ENCODE measurements at places on chromosomes 12 and 14.

DNA sequence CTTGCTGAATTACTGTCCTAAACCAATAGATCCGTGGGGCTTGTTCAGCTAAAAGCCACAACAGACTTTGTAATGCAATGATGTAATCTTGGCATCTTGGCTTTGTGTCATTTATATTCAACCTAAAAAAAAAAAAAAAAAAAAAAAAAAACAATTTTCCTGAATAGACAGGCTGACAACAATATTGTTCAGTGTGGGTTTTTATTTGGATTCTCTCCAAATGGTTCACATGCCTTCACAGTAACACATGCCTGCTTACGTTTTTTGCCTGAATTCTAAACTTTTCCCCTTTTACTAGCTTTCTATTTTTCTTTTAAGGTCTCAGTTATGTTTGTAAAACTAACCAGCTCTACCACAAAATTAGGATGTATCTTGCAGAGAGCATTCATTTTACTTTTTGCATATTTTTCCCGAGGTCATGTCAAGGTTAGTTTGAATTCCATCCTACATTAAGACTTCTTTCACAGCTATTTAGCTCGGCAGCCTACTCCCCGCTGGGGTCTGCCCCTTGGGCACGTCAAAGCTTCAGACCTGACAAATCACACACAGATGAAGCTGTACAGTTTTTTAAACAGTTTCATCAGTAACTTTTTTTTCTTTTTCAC is 213.7 kb upstream of the NPAS3 start:
- no peak for DNase-seq

DNA sequence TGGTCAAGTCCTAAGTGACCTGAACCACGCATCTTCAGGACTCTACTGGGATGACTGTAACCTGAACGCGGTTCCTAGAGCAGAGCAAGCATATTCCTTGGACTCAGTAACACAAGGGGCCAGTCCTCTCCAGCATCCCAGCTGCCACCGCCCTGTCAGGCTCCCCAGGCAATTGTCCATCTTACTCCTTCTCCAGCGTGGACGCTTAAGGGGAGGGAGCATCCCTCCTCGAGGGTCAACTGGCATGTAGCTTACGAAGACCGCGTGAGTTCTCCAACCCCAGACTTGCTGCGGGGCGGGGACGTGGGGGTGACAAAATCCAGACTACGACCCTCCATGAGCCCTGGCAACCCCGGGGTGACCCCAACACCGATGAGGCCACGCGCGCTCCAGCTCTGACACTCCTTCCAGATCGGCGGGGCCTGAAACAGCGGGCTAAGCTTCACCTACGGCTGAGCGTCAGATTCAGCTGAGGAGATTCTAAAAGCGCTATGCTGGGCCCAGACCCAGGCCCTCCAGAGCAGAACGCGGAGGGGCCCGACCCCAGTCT is 846 bp upstream of the MTHFD1 start:
- peak; percentile 89 for DNase-seq

DNA sequence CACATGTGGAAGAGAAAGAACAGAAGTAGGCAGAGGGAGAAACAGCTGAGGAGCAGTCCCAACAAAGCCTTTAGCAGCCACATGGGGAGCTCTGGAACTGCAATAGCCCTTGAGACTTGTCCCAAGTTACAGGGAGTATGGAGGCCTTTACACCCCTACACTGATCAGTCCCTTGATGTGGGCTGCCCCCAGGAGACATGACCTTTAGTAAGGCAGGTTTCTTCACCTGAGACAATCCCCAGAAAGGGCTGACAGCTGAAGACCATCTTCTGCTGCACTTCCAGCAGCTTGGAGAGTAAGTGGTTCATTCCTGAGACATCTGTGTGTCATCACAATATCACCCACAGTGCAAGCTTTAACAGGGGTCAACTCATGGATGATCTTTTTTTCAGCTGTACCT is 8.6 kb upstream of the SNAPC1 start:
- DNase-seq, result no peak

DNA sequence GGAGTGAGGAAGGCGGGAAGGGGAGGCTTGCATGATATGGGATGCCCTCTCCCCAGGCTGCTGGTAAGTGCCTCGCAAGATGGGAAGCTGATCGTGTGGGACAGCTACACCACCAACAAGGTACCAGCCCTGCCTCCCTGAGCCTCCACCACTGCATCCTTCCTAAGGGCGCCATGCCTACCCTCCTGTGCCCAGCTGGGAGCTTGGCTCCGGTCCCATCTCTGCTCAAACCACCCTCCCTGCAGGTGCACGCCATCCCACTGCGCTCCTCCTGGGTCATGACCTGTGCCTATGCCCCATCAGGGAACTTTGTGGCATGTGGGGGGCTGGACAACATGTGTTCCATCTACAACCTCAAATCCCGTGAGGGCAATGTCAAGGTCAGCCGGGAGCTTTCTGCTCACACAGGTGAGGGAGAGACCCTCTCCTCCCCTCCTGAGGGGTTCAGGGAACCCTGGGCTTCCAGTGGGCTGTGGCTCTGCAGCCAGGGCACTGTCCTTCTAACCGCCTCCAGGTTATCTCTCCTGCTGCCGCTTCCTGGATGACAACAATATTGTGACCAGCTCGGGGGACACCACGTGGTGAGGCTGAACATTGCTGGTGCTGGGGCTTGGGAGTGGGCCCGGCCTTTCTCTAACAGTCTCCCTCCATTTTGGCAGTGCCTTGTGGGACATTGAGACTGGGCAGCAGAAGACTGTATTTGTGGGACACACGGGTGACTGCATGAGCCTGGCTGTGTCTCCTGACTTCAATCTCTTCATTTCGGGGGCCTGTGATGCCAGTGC is 2.6 kb downstream of the GNB3 start:
- no peak for DNase-seq

- DNase-seq, result no peak
Observed at GRCh38 chr14:53328841-53329240, 175.7 kb upstream of the DDHD1 start.

GRCh38 chr12:2722806-2723205 is 72.0 kb upstream of the FKBP4 start:
- DNase-seq, result no peak

DNA sequence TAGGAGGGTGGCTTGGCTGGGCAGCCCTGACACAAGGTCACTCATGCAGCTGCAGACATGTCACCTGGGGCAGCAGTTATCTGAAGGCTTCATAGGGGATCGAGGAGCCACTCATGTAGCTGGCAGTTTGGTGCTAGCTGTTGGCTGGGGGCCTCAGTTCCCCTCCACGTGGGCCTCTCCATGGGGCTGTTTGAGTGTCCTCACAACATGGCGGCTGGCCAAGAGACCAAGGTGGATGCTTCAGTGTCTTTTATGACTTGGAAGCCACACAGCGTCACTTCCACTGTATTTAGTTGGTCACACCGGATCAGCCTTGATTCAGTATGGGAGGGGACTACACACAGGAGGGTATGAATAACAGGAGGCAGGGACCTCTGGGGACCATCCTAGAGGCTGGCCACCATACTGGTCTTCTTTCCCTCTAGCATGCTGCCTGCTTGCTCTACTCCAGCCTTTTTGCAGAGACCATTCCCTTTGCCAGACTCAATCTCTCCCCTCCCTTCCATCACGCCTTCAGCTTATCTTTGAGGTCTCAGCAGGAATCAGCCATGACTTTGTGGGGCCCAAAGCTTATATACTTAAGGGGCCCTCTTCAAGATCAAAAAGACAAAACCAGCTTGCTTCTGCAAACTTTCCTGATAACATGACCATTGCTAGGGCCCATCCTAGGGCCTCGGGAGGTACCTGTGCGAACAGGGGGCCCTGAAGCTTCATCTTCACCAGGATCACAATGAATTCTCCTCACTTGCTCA is 53.4 kb downstream of the RPH3A start:
- DNase-seq, result no peak

DNA sequence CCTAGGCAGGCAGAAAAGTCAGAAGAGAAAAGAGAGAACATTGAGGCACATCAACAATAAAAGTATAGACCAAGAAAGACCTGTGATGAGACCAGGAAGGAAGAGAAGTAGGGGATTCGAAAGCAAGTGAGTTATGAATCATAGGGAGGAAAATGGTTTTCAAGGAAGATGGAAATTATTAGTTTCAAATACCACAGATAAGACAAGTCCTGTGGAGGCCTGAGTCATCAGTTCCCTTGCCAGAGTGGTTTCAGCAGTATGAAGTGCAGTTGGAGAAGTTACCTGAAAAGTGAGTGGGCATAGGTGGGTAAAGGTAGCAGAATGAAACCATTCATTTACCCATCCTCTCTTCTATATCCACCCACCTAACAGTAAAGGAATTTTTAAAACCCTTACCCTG is 25.2 kb upstream of the TSPAN8 start:
- DNase-seq, result no peak

- no peak for DNase-seq
Observed at GRCh38 chr14:69997849-69998248, 118.6 kb downstream of the SMOC1 start.

GRCh38 chr12:132998741-132999140 is 12.6 kb downstream of the ZNF26 start:
- DNase-seq, result no peak

DNA sequence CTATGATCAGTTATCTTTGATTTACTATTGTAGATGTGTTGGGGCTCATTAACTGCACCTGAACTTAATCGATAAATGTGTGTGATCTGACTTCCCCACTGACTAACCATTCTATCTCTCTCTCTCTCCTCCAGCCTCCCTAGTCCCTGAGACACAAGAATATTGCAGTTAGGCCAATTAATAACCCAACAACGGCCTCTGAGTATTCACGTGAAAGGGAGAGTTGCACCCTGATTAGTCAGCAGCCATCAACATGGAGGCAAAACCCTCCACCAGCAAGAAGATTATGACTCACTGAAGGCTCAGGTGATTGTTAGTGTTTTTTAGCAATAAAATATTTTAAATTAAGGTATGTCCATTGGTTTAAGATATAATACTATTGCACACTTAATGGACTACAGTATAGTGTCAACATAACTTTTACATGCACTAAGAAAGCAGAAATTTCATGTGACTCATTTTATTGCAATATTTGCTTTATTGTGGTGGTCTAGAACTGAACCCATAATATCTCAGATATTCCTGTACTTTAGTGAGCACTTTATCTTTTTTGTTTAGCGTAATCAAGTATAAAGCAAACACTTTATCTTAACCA is 77.1 kb upstream of the PTGDR start:
- no peak for DNase-seq

DNA sequence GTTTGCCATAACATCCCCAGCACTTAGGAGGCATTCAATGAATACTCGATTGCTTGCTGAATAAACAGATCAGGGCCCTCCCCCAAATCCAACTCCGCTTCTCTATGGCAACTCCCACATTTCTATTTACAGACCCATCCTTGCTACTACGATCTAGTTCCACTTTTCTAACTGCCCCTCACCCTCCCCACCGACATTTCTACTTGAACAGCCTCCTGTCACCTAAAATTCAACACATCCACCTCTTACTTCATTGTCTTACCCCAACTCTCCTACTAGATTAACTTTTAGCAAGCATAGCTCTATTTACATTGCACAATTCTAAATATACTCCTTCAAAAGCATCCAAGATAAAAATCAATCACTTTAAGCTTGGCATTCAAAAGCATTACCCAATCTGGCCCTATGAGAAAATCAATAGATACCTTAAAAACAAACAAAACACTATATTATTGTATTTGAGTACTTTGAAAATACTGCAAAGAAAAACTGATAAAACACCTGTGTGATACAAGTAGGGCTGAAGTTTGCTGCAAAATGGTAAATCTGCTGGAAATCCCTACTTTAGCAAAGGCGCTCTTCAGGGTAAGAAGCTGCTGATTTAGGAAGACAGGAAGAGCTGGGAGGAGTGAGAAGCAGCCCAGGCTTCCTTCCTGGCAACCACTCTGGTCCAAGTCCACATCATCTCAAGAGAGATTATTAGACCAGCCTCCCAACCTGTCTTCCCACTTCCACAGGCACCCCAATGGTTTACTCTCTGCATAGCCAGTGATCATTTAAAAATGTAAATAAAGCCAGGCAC is 96.4 kb downstream of the HECTD4 start:
- no peak for DNase-seq

DNA sequence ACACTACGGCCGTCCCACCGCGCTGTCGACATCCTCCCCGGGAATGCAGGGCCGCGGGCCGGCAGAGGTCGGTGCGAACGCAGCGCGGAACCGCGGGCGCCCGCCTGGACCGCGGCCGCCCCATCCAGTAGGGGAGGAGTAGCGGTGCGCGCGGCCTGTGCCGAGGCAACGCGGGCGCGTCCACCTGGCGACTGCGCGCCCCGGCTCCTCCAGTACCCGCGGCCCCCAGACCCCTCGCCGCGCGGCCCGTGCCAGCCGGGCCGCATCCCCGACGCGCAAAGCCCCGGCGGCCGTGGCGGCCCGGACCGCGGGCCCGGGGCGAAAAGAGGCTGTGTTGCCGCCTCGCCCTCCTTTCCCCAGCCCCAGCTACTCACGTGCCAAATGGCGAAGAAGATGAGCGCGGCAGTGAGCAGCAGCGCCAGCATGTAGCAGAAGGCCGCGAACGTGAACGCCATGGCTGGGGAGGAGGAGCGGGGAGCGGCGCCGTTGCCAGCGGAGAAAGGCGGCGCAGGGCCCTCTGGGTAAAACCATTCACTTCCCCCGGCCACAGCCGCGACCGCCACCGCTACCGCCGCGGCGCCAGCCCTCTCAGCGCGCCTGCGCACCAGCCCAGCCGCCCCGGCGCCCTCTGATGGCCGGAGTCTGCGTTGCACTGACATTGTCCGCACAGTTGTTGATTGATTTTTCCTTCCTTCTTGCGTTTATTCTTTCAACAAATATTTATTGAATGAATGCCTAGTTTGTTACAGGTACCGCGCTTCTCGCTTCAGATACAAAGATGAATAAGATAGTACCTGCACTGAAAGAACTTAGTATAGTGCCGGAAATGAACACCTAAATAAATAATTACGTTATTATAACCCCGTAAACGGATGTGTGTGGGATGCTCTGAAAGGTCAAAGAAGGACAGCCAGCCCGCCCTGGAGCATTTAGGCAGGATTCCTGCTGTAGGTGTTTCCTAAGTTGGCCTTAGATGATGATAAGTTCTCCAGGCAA is at the start of gene CNIH1:
CNIH1 (minus strand) TSS at position 502 of the 996 bp plus-strand sequence; CDS start at position 455, 47 bp downstream.
- DNase-seq, result no peak

DNA sequence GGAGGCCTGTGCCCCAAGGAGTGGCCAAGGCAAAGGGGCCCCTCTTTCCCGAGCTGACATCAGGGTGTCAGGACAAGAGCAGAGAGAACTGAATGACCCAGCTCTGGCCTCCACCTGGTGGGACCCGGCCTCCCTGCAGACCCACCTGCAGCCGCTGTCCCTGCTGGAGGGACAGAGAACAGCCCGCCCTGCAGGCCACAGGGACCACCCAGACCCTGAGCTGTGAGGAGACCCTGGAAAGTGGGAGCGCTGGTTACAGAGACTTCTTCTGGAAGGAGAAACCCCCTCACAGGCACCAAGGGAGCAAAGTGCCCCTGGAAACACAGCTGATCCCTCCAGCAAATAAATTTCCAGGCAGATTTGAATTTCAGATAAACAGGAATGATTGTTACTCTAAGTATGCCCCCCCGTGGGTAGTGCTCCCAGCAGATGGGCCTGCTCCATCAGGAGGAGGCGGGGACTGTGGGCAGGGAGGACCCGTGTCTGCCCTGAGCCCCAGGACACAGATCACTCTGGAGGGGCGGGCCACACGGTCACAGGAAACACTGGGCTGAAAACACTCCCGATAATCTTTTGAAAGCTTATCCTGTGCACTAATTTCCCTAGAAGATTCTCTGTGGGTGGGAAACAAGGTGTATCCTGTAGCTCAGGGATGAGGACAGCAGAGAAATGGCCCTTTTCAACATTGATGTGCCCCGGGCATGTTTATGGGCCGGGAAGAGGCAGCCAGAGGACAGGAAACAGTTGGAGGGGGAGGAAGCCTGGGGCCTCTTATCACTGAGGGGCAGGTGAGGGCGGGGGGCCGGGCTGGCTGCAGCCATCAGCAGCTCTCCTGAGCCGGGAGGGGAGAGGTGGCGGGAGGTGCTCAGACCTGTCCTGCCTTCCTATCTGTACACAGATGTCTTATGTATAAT is 276.0 kb downstream of the ADGRD1 start:
- DNase-seq, result no peak
